ENCODE measurements at places on chromosomes 2 and 18.

GRCh38 chr2:39737661-39738060 lies 41.4 kb downstream of the THUMPD2 start:
- DNase-seq = no peak

GRCh38 chr18:41875094-41875780 lies 79.8 kb upstream of the PIK3C3 start:
- no peak for DNase-seq

- no peak for DNase-seq
Measured at GRCh38 chr2:126645211-126645618, 10.7 kb upstream of the GYPC start.

DNA sequence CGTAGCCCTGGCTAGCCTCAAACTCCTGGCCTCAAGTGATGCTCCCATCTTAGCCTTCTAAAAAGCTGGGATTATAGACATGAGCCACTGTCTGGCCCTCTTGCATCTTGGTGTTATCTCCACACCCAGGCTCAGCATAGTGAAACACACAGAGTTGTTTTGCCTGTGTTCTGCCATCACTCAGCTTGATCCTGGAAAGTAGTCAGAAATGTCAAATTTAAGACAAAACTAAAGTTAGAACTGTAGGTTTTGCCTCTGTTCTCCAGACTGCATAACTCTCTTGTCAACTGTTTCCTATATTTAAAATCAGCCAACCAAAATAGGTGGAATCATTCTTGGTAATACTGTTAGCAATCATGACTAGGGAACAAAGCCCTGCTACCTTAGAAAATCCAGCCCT lies 72.1 kb upstream of the GULP1 start:
- no peak for DNase-seq

- no peak for DNase-seq
Measured at GRCh38 chr2:204437408-204437807, 107.9 kb upstream of the PARD3B start.

GRCh38 chr2:226352941-226353560 lies 446.6 kb downstream of the IRS1 start:
- DNase-seq = no peak

- DNase-seq = no peak
Measured at GRCh38 chr2:158038901-158039300, 62.8 kb upstream of the UPP2 start.

DNA sequence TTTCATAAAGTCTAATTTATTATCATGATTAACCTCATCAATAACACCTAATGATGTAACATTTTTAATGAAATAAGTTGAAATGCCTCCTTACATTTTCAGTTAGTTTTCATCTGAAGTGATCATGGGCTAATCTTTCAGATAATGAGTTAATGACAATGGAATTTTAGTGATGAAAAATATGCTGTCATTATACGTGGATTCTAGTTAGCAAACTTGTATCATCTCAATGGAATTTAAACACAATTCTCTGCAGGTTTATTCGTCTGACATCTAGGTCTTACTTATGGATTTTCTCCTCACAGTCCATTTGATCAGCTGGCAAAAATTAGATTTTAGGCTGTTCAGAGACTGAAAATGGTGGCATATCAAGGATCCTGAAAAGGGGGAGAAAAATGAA lies 885.0 kb downstream of the SLC4A3 start:
- DNase-seq = no peak

DNA sequence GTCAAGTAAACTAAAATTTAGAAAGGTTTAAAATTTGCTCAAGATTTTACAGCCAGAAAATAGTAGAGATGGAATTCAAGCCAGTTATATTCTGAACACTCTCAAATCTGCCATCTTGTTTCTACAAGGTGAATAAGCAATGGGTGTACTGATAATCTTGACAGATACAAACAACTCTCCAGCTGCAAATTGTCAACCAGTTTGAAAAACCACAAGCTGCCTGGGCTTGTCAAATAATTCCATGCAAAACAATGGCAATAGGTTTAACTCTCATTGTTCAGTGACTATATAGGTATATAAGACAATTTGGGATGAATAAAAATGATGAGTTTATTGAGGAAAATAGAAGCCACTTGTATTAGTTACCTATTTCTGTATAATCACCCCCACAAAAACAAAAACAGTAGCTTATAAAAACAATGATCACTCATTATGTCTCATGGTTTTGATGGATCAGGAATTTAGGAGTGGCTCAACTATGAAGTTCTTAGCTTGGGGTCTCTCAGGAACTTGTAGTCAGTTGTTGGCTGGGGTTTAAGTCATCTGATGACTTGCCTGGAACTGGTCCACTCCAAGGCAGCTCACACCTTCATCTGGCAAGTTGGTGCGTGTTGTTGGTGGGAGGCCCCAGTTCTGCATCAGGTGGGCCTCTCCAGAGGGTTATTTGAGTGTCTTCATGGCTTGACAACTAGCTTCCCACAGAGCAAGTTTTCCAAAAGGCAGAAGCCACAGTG lies 12.6 kb upstream of the EVA1A start:
- DNase-seq = no peak

DNA sequence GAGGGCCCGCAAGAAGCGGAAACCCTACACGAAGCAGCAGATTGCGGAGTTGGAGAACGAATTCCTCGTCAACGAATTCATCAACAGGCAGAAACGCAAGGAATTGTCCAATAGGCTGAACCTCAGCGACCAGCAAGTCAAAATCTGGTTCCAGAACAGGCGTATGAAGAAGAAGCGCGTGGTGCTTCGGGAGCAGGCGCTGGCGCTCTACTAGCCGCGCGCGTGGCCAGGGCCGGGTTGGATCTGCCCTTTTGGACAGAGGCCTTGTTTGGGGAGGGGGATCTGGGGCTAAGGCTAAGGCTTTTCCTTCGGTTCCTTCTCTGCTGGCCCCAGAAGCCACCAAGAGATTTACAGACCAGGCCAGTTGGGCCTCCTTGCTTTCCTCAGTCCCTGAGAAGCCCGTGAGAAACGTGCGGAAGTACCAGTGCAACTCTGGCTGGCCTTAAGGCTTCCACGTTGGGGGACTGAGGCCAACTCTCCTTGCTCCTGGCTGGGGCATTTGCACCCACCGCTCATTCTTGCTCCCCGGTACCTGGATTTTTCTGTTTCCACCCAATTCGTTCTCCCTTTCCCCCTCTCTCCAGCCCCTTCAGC lies 1.0 kb downstream of the HOXD12 start:
- DNase-seq = no peak

- no peak for DNase-seq
Measured at GRCh38 chr2:154995361-154995760, 296.9 kb downstream of the KCNJ3 start.

DNA sequence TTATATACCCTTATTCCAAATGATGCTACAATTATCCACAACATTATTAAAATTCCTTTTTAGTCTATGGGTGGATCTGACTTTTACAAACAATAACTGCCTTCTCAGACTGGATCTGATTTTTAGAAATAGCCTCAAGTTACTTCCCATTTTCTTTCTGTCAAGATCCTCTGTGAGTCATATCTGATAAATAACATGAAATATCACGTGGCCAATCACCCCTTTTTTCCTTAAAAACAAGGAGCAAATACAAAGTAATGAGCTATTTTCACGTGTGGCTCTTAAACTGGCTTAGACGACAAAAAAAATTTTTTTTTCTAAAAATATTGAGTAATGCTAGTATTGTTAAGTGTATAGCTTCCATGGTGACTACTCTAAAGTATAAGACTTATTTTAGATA lies 6.7 kb downstream of the PELI1 start:
- DNase-seq = no peak

DNA sequence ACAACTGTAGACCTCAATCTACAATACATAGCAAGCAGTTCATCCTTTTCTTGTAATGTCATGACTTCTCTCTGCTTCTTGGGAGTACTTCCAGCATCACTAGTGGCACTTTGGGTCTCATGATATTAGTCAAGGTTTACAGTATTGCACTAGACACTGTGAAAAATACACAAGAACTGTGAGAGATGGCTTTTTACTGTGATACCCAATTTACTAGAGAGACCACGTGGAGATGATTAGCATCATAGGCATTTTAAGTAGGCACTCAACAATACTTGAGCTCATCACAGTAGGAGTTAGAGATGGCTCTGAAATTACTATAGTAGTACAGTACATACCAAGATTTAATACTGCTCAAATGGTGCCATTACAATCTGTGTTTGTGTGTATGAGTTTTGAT lies 112.8 kb upstream of the EML6 start:
- no peak for DNase-seq

DNA sequence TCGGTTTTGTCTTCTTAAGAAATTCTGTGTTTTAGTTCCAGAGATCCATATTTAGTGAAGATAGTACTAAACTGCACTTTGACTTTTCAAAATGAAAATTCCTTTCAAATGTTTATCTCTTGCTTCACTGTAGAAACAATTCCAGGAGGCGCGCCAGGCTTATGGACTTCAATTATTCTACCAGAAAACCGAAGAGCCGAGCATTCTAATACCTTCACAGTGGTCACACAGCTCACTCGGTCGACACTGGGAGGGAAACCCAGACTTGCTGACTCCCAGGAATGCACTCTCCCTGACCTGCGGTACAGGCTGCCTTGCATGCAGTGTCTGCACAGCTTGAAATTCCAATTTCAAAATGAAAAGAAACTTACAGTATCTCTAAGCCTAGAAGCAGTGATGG lies 119.9 kb upstream of the PIEZO2 start:
- no peak for DNase-seq

DNA sequence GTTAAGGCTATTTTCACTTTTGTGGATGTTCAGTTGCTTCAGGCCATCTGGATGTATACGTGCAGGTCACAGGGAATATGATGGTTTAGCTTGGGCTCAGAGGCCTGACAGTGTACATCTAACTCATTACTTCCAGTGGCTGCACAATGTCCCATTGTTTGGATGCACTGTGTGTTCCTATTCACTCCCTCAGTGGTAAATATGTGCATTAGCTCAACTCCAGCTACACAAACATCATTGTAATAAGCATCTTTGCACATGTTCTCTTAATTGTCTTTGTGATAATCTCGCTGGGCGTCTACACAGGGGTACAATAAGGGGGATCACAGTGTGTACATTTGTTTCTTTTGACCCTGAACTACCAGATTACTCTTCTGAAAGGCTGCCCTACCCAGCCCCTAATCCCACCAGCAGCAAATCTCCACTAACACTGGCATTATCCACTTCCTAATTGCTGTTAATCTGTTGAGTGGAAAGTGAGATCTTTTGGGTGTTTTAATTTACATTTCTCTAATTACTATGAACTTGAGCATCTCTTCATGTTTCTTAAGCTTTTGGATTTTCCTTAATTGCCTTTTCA lies 56.1 kb upstream of the POLE4 start:
- no peak for DNase-seq

GRCh38 chr2:23620841-23621341 lies 235.9 kb downstream of the KLHL29 start:
- no peak for DNase-seq

DNA sequence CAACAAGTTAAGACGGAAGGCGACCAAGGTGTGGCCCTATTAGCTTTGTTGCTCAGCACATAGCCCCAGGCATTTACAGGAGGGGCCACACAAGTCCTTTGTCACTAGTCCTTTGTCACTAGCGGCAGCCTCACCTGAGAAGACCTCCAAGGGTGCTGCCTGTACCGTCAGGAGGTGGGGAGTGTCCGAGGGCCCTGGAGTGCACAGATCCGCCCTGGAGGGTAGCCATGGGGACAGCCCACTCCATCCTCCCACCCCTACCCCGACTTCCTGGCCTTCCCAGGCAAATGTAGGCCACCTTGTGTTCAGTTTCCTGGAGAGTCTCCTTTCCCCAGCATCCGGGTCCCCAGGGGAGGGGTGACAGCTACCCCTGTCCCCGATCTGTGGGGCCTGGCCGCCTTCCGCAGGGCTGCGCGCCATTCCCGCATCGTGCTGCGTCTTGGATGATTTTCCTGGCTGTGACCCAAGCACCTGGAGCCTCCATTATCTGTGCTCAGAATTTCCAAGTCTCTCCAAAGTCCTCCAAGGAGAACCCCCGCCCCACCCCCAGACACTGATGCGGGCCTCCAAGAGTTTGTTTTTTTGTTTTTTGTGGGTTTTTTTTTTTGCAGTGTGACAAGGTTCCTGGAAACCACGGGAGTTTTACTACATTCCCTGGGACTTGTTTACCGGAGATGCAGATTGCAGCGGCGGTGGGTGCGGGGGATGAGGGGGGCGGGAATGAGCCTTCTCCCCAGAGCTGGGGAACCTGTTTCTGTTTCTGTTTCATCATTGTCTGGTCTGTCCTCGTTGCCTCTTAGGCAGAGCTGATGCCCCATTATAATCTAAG lies 28.6 kb downstream of the TEX44 start:
- DNase-seq = no peak

- DNase-seq = no peak
Measured at GRCh38 chr18:22424565-22424963, 6.8 kb upstream of the CTAGE1 start.

GRCh38 chr2:187486241-187486640 lies 38.2 kb upstream of the CALCRL start:
- no peak for DNase-seq

DNA sequence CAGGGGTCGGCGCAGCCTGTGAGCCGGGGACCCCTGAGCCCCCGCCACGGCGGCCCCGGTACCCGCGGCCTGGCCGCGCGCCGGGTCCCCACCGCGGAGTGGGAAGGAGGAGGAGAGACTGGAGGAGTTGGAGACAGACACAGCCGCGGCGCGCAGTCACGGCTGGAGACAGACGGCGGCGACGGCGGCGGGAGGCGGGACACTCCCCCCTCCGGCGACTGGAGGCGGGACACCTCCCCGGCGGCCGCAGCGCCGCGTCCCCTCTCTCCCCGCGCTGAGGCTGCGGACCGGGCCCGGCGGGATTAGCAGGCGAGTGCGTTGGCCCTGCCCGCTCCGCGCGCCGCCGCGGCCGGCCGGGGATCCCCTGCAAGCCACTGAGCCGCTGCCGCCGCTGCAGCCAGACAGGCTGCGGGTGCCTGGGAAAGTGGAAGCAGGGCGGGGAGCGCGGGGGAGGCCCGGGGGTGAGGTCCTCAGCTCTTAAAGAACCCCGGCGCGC lies 1.0 kb upstream of the LDLRAD4 start:
- peak; percentile 18 for DNase-seq

DNA sequence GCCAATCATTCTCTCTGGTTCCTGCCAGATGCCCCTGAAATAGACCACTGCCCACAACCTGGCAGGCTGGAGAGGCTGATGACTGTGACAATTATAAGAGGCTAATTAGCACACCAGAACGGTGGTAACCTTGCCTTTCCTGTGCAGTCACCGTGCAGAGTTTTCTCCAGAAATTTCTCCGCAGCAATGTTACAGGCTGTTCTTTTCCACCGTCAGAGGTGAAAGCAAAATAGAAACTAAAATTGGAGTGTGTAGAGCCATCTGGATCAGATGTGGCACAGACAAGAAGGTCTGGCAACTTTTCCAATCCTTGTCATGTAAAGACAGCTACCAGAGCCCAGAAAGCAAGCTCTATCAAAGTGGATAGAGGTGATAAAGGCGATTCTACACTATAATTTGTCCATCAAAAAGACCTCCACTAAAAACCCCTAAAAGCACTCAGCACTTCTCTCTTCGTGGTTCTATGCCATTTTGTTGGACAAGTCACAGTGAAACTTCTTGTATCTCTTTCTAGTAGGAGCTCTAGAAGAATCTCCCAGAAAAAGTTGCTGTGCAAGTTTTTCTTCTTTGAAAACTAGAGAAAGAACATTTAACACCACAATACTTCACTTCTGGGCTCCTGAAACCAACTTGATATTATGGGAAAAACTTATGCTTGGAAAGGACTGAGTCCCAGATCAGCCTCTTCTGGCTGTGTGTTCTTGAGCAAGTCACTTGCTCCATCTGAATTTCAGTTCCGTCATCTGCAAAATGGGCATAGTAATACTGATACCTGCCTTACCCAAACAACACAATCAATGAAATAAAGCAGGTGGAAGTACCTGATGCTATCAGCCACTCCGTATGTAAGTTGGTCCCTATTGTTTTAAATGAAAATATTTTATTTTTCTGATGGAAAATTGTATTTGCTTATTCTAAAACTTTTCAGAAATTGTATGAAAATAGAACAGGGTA lies 295.6 kb upstream of the DLGAP1 start:
- DNase-seq = no peak

GRCh38 chr2:128324008-128324896 lies 5.6 kb upstream of the HS6ST1 start:
- no peak for DNase-seq

Measured in stimulated activated CD4-positive, alpha-beta T cell treated with anti-CD3 and anti-CD28 coated beads, TNF-alpha, amount 100 ng/mL, for 48 hours (primary cell).